ENCODE measurements at places on chromosomes 7 and 10. TPM values are rescaled to one million over a fixed set of nuclear protein-coding genes. Genes with fewer than 3 reads are reported as not detected.

- no peak for DNase-seq
Observed at GRCh38 chr10:103551619-103552602, 58.4 kb downstream of the NEURL1 start.

GRCh38 chr10:17023386-17024298 lies 106.0 kb downstream of the CUBN start:
- peak; percentile 65 for DNase-seq

- no peak for DNase-seq
Observed at GRCh38 chr10:98673171-98673782, 226.5 kb upstream of the HPS1 start.

DNA sequence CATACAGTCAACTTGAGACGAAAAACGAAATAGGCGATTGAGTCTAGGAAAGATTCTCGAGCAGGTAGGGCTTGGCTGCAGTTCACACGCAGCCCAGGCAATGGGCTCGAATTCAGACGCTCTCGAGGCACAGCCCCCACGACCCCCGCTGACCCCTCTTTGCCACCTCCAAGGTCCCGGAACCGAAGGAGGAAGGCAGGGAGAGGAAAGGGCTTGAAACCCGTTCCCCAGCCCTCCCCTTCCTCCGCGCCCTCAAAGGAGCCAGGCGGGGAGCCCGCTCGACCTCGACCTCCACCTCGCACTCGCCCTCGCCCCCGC lies 441 bp downstream of the CCDC186 start:
- no peak for DNase-seq

- DNase-seq = no peak
Observed at GRCh38 chr7:81180573-81180972, 261.7 kb upstream of the SEMA3C start.

GRCh38 chr10:15251791-15252380 lies 83.4 kb upstream of the NMT2 start:
- DNase-seq = no peak

GRCh38 chr10:30029872-30030256 lies 29.5 kb downstream of the JCAD start:
- no peak for DNase-seq

Gene EBLN1
- not detected for total RNA-seq

Gene CUBN
- 0.73 TPM for total RNA-seq
